Cardiac septum (tissue), 1 donor: ENCODE measurements at places on chromosomes 16 and 17. TPM values are rescaled to one million over a fixed set of nuclear protein-coding genes. Genes with fewer than 3 reads are reported as not detected.

The GID4 gene
- total RNA-seq = 17.9 TPM

The CNTNAP1 gene
- total RNA-seq = 7.0 TPM

The CCL11 gene
- total RNA-seq = 3.2 TPM

The NFATC2IP gene
- 17.9 TPM for total RNA-seq

The C1QTNF8 gene
- not detected for total RNA-seq

The SCNN1B gene
- not detected for total RNA-seq

The RCVRN gene
- 0.70 TPM for total RNA-seq

The CHTF8 gene
- 43.2 TPM for total RNA-seq

The LPCAT2 gene
- 8.5 TPM for total RNA-seq

The CENPX gene
- total RNA-seq = 22.8 TPM

The KRT24 gene
- not detected for total RNA-seq

The TRPV2 gene
- total RNA-seq = 9.1 TPM

The KRT28 gene
- total RNA-seq = not detected

The ZFP3 gene
- total RNA-seq = 12.6 TPM

- no peak for DNase-seq
Observed at GRCh38 chr16:70782237-70782636, 18.7 kb downstream of the VAC14 start.

DNA sequence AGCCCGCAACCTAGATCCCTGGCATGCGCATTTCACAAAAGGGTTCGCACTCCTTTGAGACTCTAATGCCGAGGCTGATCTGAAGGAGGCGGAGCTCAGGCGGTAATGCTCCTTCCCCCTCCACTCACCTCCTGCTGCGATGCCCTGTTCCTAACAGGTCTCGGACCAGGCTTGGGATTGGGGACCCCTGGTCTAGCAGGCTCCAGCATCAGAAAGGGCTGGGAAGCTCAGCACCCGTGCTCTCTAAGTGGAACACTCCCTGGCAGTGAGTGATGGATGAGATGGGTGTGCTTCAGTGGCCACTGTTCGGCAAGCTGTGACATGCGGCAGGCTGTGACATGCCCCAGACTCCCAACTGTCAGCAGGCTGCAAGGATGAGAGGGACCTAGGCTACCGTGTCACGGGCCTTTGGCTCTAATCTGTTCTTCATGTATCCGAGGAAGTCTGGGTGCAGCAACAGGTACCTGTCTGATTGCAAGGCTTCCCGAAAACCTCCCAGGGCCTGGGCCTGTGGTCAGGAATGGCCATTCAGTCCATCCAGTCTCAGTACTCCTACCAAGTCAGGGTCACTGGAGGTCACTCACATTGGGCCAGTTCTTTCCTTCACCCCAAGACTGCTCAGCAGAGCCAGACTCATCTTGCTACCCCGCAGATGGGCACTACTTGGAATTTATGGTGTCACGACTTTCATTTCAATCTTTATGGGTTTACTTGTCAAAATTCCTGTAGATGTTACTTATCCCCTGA, 1.3 kb upstream of the ST6GALNAC2 start:
- DNase-seq = no peak

DNA sequence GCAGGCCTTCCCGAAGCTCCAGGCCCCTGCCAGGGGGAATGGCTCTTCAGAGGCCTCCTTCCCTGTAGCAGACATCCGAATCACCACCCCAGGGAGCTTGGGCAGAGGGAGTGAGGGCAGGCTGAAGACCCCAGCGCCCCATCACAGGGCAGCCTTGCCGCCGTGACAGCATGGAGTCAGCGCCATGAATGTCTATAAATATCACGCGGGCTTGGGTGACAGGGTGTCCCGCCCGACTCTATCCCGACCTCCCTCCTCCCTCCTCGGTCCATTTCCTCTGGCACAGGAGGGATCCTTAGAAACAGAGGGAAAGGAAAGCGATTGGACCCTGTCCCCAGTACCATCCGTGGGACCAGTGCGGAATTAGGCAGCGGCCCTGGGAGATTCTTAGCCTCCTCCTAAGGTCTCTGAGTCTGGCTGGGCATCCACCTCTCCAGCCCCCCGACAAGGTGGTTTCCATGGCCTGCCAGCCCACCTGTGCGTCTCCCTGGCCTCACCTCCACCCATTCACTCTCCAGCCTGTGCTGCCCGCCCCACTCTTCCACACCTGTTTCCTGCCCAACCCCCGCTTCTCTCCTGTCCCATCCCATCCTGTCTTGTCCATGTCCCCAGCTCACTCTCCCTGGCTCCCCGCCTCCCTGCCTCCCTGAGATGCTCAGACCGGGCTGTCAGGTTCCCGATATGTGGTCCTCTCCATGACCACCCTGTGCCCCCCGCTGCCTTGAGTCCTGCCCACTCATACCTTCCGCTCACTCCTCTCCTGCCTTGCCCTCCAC, 5.1 kb downstream of the ATP2A1 start:
- DNase-seq = no peak

GRCh38 chr17:2950846-2951245, 112.6 kb downstream of the OR1D5 start:
- peak; percentile 46 for DNase-seq

- DNase-seq = no peak
Observed at GRCh38 chr17:76014925-76015261, 12.2 kb downstream of the EVPL start.

DNA sequence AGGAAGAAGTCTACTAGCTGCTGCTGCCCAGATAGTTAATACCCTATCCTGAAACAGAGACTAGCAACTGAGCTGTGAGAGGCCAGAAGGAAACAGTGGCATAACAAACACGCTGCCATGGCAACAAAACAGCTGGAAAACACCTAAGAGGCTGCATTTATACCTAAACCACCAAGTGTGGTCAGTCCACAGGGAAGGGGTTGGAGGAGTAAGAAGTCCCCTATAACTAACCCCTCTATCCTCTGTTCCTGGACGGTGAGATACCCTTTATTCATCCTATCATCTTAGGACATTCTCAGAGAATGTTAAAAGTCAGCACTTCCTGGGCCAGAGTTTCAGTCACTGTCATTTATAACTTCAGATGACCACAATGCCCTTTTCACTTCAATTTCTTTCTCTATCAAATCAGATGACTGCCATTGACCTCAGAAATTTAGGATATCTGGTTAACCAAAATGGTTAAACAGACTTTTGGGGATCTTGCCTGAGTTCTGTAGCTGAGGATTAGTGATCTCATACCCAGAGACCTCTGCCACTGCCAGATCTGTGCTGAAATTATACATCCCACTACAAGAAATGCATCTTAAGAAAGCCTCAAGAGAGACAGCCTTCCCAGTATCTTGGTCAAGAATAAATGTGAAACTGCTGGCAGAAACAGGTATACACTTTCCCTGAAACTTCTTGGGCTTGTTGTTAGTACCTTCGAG, 36.2 kb downstream of the STH start:
- DNase-seq = no peak

DNA sequence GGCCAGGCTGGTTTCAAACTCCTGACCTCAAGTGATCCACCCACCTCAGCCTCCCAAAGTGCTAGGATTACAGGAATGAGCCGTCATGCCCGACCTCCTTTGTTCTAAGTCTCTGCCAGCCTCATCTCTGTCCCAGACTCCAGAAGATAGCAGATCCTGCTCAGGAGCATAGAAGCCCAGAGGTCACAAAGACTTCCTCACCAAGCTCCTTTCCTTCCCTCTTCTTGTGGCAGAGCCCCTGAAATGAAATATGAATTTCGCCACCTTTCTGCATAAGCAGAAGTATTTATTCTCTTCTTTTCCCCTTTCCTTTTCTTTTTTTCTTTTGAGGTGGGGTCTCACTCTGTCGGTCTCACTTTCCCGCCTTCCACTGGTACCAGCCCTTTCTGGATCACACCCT, 11.5 kb upstream of the PIPOX start:
- DNase-seq = no peak

GRCh38 chr17:17177176-17177575, 29.0 kb downstream of the PLD6 start:
- DNase-seq = no peak

DNA sequence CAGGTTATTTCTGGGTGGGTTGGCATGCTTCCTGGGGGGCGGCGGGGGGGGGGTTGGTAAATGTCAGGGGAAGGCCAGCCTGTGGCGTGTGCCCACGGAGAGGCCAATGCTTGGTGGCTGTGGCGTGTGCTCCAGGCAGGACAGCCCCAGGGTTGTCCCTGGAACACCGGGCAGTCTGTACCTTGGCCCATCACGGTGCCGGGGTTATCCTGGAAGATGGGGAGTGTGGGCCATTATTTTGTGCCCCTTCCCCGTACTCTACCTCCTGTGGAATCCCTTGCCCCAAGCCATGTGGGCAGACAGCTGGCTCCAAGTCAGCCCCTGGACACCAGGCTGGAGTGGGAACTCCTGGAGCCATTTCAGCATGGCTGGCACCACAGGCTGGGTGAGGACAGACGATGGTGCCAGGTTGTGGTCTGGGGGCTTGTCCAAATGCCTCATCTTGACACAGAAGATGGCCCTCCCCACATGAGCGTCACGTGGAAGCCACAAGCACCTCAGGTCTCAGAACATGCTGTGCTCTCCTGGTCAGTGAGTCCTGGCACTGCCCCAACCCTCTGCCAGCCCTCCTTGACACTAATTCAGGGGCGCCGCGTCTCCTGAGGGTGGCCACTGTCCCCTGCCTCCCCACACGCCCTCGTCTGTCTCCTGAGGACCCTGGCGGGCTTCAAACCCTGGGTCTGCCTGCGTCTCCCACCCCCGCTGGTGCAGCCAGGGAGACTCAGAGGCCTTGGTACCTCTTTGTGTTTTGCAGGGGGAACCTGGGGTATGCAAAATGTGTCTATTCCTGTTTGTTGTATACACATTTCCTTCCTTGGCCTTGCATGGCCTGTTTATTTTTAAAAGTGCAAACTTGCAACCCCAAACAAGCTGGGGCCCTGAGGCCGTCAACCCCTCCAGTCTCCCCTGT, 4.3 kb downstream of the SLC16A3 start:
- no peak for DNase-seq

GRCh38 chr16:82580298-82580890, 46.4 kb upstream of the CDH13 start:
- no peak for DNase-seq

DNA sequence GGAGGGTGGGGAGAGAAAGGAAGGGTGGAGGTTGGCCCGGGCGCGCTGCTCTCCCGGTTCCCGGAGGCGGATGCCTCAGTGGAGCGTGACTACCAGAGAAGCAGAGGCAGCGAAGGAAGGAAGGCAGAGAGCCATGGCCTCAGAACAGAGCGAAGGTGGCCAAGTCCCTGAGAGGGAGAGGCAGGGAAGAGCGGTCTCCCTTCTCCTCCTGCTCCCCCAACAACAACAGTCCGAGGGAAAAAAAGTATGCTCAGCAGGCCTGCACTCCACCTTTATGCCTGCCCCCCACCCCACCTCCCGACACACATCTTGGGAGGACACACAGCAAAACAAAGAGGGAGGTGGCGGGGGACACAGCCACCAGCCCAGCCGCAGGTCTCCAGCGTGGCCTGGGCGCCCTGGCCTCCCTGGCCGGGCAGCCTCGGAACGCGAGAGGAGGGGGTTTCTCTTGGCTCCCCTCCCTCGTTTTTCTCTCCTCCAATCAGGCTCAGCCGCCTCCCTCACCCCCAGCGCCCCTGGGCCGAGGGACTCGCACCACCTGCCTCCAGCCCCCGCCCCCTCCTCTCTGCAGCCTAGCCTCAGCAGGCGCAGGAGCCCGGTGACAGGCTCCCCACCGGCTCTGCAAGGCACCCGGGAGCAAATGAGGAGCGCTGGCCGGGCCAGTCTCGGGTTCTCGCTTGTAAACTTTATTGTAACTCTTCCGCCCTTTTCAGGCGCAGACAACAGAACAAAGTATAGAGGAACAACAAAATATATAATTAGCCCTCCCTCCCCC, 1.1 kb upstream of the HOXB7 start:
- DNase-seq = no peak

DNA sequence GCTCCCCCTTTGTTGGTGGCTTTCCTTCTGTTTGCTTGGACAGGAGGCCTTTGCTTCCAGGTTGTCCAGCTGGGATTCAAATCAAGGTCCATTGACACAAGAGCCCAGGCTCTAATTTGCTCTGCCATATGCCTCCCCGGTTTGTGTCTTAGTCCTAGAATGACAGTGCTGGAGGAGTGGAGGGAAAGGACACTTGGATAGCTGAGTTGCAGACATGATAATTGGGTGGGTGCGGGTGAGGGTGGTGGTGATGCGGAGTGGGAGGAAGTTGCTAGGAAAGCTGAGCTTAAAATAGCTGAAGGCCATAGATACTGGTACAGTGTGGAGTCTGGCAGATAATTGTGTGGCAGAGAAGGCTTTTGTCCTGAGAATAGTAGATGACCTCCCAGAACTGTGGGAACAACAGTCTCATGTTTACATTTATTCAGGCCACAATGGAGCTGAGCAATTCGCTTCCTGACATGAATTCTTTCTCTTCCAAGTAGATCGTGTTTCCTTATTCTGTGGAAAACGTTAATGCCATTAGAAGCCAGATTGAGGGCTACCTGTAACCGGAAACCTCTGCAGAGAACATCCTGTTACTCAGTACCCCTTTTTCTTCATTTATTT, 23.8 kb downstream of the SEC14L1 start:
- no peak for DNase-seq

DNA sequence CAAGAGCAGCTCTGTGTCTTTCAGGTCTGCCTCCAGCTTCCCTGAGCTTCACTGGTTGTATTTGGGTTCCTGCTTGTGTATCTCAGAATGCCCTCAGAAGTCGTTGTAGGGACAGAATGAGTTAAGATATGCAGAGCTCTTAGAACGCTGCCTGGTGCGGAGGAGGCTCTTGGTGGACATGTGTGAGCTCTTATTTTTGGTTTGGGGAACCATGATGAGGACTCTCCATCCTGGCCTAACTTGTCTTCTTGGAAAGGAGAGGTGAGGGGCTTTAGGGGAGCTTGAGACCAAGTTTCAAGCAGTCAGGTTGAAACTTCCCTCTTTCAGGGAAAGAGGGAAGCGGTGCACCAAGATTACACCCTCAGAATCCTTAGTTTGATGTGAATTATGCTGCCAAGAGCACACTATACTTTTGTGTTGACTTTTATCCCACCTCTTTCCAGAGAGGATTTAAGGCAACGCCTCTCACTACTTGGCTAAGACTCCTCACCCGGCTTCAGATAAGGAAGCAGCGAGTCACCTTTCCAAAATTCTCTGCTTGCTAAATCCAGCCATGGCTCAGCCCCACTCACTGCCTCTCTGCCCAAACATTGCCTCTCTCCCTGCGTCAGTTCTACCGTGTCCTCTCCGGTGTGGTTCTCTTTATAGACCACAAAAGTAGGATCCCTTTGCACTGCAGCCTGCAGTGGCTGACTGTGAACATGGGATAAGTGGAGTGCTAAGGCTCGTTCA, 12.7 kb downstream of the CDK5RAP3 start:
- no peak for DNase-seq

DNA sequence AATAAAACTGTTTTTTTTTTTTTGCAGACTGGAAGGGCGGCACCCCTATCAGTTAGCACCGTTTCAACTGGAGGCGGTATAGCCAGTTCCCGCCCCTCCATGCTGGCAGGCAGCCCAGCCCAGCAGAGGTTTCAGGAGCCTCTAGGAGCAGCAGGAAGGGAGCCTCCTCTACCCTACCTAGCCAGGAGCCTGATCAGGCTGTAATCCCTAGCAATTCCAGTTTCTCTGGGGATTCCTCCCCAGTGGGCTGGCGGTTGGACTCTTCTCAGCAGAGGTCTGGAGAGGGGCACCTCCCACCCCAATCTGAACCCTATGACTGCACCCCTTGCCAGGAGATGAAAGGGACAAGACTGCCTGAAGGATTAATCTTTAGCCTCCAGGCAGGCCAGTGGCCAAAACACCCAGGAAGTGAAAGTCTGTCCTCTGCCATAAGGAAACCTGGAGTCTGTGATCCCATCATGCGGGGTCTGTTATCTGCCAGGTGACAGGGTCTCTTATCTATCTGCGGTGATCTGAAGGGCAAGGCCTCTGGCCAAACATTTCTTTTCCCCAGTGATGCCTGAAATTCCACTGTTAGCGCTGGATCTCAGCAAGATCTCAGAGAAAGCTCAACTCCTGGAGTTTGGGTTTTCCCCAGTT, 4.9 kb upstream of the CDH1 start:
- DNase-seq = no peak
